Activated naive CD4-positive, alpha-beta T cell treated with Interleukin-2 at 50 U/mL for 16 hours (primary cell): ENCODE measurements at places on chromosomes 2 and 18.

DNA sequence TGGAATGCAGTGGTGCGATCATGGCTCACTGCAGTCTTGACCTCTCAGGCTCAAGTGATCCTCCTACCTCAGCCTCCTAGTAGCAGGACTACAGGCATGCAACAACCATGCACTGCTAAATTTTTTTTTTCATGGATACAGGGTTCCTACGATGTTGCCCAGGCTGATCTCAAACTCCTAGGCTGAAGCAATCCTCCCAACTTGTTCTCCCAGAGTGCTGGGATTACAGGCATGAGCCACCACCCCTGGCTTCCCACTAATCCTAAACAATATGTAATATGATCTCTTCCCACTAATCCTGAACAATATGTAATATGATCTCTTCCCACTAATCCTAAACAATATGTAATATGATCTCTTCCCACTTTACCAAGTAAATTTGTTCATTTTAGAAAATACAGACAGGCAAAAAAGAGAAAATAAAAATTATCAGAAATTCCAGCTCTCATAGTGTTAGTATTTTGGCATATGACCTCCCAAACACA, 33.7 kb upstream of the C18orf32 start:
- no peak for DNase-seq

DNA sequence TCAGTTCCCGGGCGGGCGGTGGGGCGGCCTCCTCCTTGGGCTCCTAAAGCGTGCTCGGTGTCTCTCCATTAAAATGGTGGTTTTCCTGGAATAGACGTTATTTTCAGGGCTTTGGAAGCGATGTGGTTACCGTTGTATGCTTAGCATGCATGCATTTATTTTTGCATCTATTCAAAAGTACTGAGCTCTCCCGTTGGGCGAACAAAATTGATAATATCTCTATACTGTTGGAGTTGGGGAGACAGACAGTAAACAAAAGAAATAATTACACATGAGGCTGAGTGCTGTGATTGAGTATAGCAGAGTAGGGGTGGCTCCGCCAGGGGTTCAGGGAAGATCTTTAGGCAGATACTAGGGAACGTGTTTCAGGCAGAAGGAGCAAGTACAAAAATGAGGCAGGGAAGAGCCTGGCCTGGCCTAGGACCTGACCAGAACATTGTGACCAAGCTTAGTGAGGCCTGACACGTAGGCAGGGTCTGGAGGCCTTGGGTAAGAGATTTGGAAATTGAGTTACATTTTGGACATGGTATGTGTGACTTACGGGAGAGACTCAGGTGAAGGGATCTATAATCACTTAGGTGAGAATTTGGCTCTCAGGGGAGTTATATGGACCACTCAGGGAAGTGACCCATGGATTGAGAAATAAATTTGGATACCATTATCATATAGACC, 674 bp downstream of the NCAPH start:
- no peak for DNase-seq

DNA sequence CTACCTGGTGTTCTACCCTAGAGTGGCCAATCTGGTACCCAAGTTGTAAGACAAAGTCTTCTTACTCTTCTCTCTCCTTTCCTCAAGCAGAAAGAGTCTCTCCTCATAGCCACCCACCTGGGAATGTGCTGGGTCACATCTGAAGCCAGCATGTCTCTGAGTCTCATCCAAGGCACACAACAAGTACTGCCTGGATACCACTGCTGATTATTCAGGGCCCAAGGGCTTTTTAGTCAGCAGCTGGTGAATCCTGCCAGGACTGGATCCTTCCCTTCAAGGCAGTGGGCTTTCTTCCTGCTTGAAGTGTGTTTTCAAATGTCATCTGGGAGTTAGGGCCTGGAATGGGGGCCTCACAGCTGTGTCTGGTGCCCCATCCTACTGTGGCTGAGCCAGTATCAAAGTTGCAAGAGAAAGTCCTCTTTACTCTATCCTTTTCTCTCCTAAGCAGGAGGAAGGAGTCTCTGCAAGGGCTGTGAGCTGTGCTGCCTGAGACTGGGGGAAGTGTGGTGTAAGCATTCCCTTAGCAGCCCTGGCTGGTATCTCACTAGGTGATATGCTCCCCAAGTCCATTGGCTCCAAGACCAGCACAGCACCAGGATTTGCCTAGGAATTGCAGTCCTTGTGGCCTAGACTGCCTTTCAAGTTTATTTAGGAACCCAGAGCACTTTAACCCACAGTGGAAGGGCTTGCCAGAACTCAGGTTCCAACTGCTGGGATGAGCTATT, 27.2 kb downstream of the OXER1 start:
- DNase-seq, result no peak

GRCh38 chr2:237261327-237261726, 152.6 kb downstream of the COL6A3 start:
- DNase-seq, result no peak

GRCh38 chr2:149666809-149667320, 79.3 kb upstream of the MMADHC start:
- no peak for DNase-seq

- DNase-seq, result no peak
These were observed 130.5 kb downstream of the DSEL start for GRCh38 chr18:67386032-67386431.

GRCh38 chr2:165825041-165825440, 31.0 kb upstream of the GALNT3 start:
- DNase-seq, result no peak

- DNase-seq, result no peak
These were observed 30.4 kb upstream of the ASB18 start for GRCh38 chr2:236294647-236295046.

- no peak for DNase-seq
These were observed 366.9 kb downstream of the OSR1 start for GRCh38 chr2:18991177-18992168.

GRCh38 chr2:157559461-157559860, 69.2 kb downstream of the ACVR1C start:
- DNase-seq, result no peak

- no peak for DNase-seq
These were observed 74.3 kb downstream of the BCL2L11 start for GRCh38 chr2:111194835-111195621.

- no peak for DNase-seq
These were observed 399.9 kb upstream of the CYRIA start for GRCh38 chr2:17065536-17065935.

- no peak for DNase-seq
These were observed 113.3 kb downstream of the TFCP2L1 start for GRCh38 chr2:121171625-121172119.

GRCh38 chr18:32278177-32278799, 88.4 kb downstream of the MEP1B start:
- no peak for DNase-seq

GRCh38 chr2:240626531-240627300, 1.4 kb downstream of the GPR35 start:
- peak; percentile 23 for DNase-seq

GRCh38 chr2:127072970-127073369, 34.0 kb downstream of the BIN1 start:
- no peak for DNase-seq

DNA sequence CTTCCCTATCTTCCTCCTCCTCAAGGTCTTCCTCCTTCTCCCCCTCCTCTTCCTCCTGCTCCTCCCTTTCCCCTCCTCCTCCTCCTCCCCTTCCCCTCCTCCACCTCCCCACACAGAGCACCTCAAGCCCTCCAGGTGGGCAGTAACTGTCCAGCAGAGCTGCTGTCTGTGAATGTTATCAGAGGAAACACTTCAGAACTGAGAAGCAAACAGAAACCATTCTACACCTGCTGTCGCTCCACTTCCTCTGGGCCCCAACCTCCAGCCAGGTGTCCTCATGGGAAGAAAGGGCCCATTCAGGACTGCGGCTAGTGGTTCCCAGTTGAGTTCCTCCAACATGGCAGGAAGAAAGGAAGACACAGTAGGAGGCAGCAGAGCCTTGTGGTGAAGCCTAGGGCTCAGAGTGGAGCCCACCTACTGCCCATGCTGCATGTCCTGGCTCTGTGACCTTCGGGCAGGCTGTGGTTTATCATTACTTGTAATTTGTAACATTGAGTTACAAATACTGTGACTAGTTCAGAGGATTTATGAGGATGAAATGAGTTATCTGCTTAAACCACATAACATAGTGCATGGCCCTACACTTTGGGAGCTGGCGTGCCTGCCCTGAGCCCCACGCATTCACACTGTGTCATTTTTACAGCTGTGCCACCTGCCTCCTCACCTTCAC, 165.9 kb upstream of the ID2 start:
- peak; percentile 35 for DNase-seq

DNA sequence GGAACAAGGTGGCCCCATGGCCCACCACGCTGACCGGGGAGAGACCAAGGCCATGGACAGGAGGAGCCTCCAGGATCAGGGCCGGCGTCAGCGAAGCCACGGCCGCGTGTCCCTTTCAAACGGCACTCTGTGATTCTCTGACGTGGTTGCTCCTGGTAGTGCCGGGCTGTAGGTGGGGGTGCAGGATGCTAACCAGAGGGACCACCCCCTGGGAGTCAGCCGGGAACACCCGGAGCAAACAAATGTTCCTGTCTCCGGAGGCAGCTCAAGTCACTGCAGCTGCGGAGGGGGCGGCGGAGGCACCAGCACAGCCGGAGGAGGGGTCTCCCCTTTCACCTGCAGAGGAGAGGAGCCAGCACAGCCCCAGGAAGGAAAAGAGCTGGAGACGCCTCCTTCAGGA, 750.6 kb upstream of the SALL3 start:
- no peak for DNase-seq

- no peak for DNase-seq
These were observed 275.6 kb upstream of the CXCR4 start for GRCh38 chr2:136393514-136393913.
